ENCODE measurements at places on chromosomes 5 and 9.
A peak's percentile ranks its signal among the peaks of the same experiment; 100 is the strongest.

DNA sequence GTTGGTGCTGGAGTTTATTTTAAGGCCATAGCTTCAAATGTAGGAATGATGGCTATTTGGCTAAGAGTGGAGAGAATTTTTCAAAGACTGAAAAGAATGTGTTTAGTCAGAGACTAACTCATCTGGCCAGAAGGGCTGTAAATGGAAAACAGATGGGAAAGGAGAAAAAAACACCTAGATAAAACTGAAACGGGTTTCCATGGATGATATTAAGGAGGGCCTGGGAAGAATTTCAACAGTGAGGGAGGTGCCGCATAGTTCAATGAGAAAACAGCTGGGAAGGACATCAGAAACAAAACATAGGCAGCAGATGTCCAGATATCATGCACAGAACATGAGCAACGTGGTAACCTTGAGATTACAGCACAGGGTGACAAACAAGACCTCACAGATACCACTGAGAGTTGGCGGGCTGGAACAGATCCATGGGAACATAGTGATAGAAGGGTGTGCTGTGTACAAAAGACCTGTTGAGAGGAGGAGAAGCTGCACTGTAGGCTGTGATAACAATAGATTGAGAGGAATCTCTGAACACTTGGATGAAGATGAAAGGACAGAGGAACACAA lies 31.2 kb upstream of the RAD23B start:
- no peak for DNase-seq

DNA sequence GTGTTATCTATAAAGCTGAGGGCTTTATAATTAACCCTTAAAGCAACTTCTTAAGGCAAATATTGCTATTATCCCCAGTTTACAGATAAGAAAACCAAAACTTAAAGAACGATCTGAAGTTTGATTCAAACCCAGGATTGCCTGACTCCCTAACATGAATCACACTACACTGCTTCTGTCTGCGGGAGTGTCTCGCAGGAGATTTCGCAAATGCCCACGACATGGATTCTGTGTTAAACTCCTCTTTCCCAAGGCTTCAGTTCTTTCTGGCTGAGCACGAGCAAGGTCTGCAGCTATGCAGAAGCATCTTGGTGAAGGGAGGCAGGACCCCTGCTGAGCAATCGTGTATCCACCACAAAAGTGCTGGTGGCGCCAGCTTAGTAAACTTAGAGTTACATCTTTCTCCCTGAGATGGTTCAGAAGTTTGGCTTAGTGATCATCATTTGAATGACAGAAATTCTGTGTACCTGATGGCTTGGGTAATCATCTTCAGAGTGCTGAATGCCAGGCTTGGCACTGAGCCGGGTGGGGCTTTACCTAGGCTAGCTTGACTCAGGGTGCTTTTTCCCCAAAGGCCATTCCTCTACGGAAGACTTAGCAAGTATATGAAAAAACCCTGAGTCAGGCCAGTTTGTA lies 81.4 kb upstream of the PIK3R1 start:
- DNase-seq, result no peak

DNA sequence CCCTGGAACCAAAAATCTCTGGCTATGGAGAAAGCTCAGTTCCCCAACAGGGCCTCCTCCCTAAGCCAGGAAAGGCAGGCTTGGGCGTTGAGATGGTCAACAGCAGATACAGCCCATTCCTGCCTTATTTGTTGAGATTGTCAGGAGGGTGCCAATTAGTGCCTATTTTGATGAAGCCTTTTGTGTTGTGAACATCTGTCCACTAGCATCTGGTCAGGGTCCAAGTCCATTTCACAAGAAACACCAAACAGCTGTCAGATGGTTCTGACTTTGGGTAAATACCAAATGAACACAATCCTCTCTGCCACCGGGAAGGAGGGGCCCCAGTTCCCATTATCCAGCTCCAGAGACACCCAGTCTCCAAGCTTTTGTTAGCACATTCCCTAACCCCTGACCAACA lies 19.9 kb downstream of the SEMA6A start:
- DNase-seq, result peak; percentile 12

- no peak for DNase-seq
These were observed 69.8 kb downstream of the GALNT10 start for GRCh38 chr5:154260224-154260927.

- DNase-seq, result peak; percentile 22
These were observed 586 bp downstream of the HMGXB3 start for GRCh38 chr5:150000990-150001659.
